GM18507 (cell line): ENCODE measurements at places on chromosomes 3 and 15.

GRCh38 chr3:8458711-8459110, 42.9 kb upstream of the LMCD1 start:
- DNase-seq: no peak

DNA sequence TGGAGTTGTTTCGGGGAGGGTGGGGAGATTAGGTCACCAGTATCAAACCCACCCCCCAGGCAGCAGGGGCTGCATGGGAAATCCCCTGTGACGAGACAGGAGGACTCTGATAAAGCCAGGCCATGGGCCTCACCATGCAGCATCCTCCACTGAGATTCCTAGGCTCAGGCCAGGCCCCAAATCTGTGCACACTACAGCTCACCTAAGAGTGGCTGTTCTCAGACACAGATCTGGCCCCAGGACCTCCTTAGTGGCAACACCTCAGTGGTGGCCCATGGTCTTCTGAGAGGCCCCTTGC, 29.0 kb downstream of the PXYLP1 start:
- DNase-seq: no peak

DNA sequence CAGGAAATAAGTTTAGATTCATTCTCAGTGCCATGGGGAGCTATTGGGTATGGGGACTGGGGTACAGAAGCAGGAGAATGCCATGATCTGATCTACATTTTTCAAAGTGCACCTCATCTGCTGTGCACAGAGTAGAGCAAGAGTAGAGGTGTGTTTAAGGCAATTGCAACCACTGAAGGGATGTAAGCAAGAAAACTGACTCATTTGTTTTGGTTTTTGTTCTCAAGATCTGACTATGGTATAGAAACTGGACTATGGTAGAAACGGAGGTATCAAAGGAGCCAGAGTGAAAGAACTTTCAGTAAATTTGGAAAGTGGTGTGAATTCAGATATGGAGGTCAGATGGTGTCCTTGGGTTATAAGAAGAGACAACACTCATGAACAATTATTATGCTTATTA, 86.2 kb upstream of the CMSS1 start:
- DNase-seq: no peak

DNA sequence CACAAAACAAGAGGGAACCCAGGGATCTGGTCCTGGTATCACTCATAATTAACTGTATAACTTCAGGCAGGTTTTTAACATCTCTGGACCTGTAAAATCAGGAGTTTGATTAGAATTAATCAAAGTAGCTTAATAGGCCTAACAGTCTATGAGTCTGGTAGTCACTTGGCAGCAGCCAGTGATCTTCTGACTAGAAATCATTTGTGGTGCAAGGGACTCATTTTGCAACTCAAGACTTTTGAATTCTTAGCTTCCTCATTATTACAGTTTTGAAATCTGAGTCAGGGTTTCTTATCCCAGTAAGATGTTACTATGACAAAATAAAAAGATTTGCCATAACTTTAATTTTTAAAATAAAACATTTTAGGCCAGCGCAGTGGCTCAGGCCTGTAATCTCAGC, 70.8 kb downstream of the TMCC1 start:
- DNase-seq: no peak

DNA sequence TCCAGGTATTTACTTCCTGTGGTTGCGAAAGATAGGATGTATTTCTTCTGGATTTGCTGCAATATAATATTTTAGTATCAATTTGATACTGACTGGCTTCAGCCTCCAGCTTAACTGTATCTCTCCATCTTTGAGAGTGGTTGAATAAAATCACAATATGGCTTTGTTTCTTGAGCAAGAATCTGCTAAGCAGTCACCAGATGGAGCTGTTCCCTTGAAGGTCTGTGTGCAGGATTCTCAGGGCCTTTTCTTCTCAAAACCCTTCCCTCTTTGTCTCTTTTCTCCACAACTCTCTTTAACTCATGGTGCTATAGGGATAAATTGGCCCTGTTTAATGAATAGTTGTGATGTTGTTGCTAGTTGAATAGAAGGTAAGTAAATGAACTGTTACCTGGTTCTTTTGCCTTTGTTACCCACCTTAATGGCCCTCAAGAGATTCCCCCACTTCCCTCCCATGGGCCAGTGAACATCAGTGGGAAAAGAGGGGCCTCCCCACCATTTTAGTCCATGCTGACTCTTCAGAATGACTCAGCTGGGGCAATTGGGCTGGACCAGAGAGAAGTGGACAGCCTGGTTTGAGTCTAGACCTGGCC, 34.8 kb upstream of the RAB6B start:
- no peak for DNase-seq

DNA sequence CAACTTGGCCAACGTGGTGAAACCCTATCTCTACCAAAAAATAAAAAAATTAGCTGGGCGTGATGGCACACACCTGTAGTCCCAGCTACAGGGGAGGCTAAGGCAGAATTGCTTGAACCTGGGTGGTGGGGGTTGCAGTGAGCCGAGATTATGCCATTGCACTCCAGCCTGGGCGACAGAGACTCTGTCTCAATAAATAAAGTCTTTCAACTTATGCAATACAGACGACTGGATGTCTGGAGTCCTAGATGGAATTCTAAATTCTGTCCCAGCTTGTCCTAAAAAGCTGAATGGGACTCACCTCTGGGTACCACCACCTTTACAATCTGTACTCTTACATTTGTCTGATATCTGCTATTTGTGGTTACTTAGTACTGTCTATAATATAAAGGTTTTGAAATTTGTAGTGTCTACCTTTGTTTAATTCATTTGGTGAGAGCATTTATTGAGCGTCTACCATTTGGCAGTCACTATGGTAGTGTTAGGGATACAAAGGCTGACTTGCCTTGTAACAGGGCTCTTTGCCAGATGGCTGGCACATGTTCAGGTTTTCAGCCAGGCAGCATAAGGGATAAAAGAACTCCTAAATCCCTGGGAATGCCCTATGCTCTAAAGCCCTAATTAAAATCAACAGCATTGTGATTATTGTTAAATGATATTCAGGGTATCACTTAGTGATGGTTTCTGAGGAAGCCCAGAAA, 7.2 kb upstream of the ZNF609 start:
- DNase-seq: no peak

GRCh38 chr3:11276901-11277300, 4.7 kb downstream of the ATG7 start:
- no peak for DNase-seq

- no peak for DNase-seq
Observed at GRCh38 chr3:149534671-149535332, 60.3 kb downstream of the TM4SF4 start.

- no peak for DNase-seq
Observed at GRCh38 chr15:44813231-44813630, 76.9 kb downstream of the TRIM69 start.

DNA sequence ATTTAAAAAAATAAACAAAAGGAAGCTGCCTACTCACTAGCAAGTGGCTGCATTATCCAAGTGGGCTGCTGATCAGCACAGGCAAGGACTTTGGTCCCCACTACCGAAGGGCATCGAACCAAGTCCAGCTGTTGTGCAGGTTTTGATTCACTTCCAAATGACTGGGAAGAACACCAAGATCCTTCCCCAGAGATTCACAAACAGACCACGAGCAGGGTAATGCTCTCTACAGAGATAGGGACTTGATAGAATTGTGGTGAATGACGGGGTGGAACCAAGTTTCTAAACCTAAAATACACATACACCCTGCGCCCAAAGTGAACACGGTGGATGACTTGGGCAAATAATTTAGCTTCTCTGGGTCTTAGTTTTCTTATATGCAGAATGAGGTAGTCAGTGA, 203.7 kb upstream of the ICE2 start:
- no peak for DNase-seq

- no peak for DNase-seq
Observed at GRCh38 chr3:8848696-8849131, 79.3 kb upstream of the OXTR start.

GRCh38 chr3:190238871-190239270, 83.4 kb downstream of the CLDN1 start:
- no peak for DNase-seq

GRCh38 chr3:186502966-186503712, 41.0 kb downstream of the CRYGS start:
- DNase-seq: no peak

DNA sequence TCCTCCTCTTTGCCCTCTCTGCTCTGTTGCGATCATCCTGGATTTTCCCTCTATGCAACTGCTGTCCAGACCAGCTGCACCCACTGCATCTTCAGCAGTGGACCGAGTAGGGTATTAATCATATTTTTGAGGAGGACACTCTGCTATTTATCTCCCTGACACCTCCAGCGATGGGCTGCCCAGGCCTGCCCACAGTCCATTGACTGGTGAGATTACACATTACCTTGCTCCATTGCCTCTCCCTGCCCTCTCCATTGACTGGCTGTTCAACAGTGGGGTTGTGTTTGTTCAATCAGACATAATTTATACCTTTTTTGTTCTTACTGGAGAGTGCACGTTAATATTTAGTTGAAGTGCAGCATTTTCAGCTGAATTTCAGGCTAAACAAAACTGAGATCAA, 559.3 kb upstream of the ARRDC4 start:
- no peak for DNase-seq

- DNase-seq: no peak
Observed at GRCh38 chr15:71272932-71273331, 157.7 kb downstream of the THSD4 start.

DNA sequence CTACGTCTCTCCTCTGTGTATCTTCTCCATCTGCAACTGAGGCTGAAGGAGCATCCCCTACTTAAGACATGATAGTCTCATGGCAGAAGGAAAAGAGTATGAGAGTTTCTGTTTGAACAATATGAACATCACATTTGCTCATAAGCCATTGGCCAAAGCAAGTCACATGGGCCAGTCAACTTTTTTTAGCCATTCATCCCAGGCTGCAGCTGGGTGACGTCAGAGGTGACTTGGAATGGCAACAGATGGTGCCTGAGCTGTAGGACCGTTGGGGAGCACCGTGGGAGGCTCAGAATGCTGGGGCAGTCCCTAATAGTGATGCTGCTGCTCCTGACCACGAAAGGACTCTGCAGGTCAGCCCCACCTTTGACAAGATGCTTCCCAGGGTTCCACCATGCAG, 58.7 kb downstream of the CRTC3 start:
- no peak for DNase-seq

DNA sequence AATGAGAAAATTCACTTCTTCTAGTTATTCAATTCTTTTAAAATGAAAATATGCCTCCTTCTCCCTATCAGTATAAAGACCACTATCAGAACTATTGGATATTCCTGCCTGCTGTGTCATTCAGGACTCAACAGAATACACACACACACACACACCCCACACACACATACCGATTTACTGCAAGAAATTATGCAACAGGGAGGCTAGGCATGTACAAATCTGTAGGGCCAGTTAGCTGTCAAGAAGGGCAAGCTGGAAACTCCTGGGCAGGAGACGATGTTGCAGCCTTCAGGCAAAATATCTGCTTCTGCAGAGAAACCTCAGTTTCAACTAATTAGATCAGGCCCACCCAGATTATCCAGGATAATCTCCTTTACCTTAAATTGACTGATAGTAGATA, 13.9 kb upstream of the RYR3 start:
- no peak for DNase-seq

DNA sequence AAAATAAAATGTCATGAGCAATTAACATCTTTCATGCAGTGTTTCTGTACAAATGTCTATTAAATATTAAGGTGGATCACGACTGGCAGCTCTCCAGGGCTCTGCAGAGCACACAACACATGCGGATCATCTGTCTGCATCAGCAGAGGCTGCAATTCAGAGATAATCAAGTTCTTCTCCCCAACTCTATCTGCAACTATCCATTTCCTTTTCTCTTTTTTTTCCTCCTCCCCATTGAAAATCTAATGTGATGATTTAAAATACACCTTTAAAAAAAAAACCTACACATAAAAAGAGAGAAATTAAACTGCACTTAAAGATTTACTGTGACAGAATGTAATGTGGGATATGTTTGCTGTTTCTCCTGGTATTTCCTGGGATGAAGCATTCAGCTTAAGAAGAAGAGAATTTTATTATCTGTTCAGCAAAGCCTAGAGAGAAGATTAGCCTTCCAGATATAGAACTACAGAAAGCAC, 352.6 kb upstream of the CCDC54 start:
- DNase-seq: no peak

DNA sequence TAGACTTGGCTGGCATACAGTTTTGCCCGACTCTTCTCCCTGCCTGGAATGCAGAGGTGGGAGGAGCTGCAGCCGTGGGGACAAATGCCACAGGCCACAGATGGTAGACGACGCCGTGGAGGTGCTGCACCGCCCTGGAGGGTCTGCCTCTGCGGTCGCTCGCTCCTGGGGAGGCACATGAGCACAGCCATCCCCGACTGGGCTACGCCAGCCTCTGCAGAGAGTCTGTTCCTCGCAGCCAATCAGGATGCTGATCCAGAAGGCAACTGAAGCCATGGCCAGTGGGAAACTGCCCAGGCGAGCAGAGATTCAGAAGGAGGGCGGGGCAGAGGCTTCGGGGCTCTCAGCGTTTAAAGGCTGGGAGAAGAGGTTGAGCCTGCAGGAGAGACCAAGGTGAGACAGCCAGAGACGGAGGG, 11.9 kb upstream of the LRRC15 start:
- DNase-seq: no peak

DNA sequence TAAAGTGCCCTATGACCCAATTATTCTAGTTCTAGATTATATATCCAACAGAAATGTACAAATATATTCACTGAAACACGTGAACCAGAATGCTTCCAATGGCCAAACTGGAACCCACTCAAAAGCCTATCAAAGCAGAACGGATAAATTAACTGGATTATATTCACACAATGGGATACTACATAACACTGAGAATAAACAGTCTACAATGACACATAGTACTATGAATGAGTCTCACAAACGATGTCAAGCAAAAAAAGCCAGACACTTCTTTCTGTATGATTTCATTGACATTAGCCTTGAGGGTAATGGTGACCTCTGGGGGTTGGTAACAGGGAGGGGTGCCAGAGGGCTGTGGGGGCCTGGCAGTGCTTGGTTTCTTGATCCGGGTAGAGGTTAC, 50.9 kb upstream of the HACD2 start:
- DNase-seq: no peak

DNA sequence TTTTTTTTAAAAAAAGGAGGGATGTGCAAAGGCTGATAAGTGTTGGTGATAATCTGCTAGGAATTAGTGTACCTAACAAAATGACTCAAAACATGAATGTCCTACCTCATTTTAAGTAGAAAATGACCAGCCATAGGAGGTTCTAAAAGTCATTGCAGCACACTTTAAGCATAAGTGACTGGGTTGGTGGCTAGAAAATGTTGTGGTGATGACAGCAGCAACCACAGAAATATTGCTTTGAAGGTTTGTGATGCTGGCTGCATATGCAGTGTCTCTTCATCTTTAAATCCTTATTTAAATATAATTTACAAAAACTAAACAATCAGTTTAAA, 55.2 kb downstream of the CMSS1 start:
- DNase-seq: no peak

- DNase-seq: no peak
Observed at GRCh38 chr3:187641320-187642016, 28.7 kb downstream of the SST start.

- no peak for DNase-seq
Observed at GRCh38 chr15:48646331-48646730, 822 bp upstream of the FBN1 start.

GRCh38 chr3:73469331-73469730, 155.4 kb downstream of the PDZRN3 start:
- DNase-seq: no peak
